ENCODE measurements at places on chromosomes 16 and 17. TPM values are rescaled to one million over a fixed set of nuclear protein-coding genes. Genes with fewer than 3 reads are reported as not detected.

GRCh38 chr17:43584666-43585102 is 38.5 kb upstream of the ETV4 start:
- DNase-seq, result peak; percentile 46

DNA sequence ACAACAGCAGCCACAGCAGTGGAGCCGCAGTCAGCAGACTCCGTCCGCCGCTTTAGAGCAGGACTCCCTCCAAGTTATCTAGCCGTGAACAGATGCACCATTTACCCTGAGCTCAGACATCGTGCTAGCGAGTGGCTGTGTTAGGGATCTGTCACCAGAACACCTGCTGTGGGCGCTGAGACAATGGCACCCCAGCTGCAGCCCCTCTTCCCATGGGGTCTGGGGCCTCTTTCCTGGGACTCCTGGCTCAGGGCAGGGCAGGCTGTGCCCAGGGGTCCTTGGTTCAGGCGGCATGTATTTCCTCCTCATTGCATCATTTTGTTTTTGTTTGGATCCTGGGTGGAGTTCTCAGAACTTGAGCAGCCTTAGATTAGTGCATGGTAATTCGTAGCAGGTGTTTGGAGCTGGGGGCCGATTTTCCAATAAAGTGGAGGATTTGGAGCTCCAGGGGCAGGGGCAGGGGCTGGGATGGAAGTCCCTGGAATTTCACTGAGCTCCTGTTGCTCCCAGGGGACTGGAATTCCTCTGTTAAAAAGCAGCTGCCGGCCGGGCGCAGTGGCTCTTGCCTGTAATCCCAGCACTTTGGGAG is 23.4 kb downstream of the NMRAL1 start:
- DNase-seq, result no peak

GRCh38 chr16:23330583-23331249 is 28.6 kb downstream of the SCNN1B start:
- peak; percentile 86 for DNase-seq

- DNase-seq, result no peak
Measured at GRCh38 chr16:75494184-75494583, 1.1 kb downstream of the CHST6 start.

- peak; percentile 74 for DNase-seq
Measured at GRCh38 chr16:46857368-46857945, 26.5 kb upstream of the C16orf87 start.

DNA sequence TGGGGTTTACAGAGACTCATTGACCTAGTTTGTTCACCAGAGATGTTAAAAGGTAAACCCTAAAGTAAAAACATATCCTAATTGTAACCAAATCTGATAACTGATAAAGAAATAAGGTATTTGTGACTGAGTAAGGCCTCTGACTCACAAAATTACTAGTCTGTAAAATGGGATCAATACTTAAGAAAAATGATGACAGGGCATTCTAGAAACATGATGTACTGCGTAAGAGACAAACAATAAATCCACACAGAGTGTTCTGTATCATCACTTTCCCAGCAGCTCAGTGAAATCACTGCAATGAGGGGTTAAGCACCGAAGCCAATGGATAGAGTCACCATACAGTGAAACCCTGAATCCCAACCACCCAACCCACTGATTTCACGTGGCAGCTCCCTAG is 91.5 kb downstream of the VPS53 start:
- no peak for DNase-seq

DNA sequence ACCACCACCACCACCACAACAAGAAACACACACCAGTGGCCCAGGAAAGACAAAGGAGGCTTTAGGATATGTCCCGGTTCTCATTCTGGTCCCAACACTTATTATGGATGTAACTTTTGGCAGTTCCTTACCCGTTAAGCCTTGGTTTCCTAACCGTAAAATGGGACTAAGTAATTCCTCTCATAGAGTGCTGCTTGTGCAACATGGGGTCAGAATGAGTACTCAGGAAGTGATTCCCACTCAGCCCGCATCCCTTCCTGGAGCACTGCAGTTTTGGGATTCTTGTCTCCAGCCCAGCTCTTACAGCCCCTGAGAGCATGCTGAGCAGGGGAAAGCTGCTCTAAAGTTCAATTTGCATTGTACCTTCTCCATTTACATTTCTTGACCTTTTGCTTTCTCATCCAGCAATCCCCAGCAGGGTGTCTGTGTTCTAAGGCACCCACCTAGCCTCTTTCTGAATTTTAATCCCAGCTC is 262.6 kb downstream of the PRKCA start:
- peak; percentile 48 for DNase-seq

DNA sequence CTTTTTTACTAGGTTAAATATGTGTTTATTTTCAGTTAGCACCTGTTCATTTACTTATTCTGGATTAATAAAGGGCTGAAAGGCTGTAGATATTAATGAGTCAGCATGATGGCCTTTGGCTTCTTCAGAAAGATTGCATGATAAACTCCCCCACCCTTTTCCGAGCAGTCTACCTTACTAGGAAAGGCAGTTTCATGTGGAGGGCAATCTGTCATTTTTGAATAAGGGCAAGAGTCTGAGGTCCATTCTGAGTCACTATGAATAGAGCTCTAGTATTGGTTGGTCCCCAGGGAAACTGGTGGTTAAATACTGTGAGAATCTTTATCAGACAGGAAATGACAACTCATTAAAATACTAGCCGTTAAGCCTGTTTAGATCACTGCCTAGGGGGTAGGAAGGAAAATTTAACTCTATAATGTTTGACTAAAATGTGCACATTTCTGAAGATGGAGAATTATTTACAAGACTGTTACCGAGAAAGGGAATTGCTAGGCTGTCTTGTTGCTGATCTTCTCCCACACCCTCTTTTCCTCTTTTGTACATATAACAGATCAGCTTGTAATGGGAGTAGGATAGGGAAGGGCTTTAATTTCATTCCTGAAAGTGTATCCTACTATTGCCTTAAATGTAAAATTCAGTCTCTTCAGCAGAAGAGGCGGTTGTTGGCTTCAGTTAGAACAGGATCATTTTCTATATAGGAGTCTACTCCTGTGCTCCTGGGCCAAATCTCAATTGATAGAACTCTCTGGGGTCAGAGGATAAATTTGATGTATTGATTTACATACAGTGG is 63.3 kb downstream of the TUBD1 start:
- DNase-seq, result peak; percentile 100

GRCh38 chr16:89374393-89374960 is 115.9 kb downstream of the ANKRD11 start:
- no peak for DNase-seq

- no peak for DNase-seq
Measured at GRCh38 chr16:49622421-49623402, 233.2 kb downstream of the ZNF423 start.

DNA sequence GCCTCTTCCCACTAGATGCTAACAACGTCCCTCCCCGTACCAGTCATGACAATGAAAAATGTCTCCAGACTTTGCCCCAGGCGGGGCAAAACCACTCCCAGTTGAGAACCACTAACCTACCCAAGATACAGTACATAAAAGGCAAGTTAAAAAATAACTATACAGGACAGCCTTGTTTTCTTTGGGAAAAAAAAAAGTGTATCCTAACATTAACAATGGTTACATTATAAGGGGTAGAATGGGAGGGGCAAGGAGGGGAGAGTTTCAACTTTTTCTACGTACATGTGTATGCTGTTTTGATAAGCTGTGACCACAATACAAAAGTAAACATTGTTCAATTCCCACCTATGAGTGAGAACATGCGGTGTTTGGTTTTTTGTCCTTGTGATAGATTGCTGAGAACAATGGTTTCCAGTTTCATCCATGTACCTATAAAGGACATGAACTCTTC is 94.9 kb downstream of the TOX3 start:
- no peak for DNase-seq

GRCh38 chr17:69712801-69713311 is 298.4 kb downstream of the MAP2K6 start:
- no peak for DNase-seq

- no peak for DNase-seq
Measured at GRCh38 chr16:56781528-56781961, 51.6 kb downstream of the NUP93 start.

- DNase-seq, result no peak
Measured at GRCh38 chr16:26731729-26732128, 335.0 kb upstream of the C16orf82 start.

- DNase-seq, result no peak
Measured at GRCh38 chr16:74667255-74667700, 601 bp upstream of the RFWD3 start.

DNA sequence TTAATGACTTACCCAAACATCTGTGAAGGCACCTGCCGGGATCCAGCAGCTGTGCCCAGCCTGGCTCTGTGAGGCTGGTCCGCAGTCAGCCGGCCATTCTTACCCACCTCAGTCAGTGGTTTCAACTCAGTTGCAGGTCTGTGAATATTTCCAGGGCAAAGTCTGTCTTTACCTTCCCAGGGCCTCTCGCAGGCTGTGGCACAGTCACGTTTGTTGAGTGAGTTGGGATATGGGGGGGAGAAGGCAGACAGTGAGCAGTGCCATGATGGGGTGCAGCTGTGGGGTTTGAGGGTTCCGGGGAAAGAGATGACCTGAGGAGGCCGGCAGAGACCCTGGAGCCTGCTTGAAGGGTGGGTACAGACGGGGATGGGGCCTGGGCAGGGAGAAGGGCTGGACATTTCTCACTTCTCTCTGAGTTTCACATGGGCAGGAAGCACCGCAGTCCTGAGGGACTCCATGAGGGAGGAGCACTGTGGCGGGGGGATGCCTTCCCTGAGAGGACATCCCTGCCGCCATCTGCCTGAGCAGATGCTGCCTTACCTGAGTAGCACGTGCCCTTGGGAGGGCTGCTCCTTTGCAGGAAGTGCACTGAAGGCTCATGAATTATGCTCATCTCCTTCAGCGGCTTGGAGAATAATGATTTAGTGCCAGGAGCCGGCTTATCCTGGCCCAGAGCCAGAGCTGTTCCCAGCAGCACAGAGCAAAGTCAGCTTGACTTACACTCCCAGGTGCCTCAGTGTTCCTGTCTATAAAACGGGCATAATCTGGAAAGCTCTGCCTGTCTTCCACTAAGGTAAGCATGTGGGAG is 48.1 kb downstream of the KSR1 start:
- no peak for DNase-seq

- no peak for DNase-seq
Measured at GRCh38 chr17:37462492-37462891, 27.2 kb upstream of the DUSP14 start.

- no peak for DNase-seq
Measured at GRCh38 chr17:67549820-67550219, 167.9 kb upstream of the NOL11 start.

NFE2L1 gene
- total RNA-seq, result 140 TPM

TM4SF5 gene
- total RNA-seq, result not detected

HBA2 gene
- total RNA-seq, result not detected

PLSCR3 gene
- total RNA-seq, result 73.2 TPM

IL17C gene
- not detected for total RNA-seq

FOXJ1 gene
- total RNA-seq, result not detected

TMEM238L gene
- not detected for total RNA-seq

GINS2 gene
- 67.4 TPM for total RNA-seq

KRTAP9-8 gene
- not detected for total RNA-seq

OTOP3 gene
- total RNA-seq, result not detected

Data from A172 (cell line).